ENCODE measurements at places on chromosomes 5 and 9. TPM values are rescaled to one million over a fixed set of nuclear protein-coding genes. Genes with fewer than 3 reads are reported as not detected.

- DNase-seq: peak; percentile 57
Measured at GRCh38 chr9:118305331-118305730, 601.1 kb downstream of the TLR4 start.

- DNase-seq: no peak
Measured at GRCh38 chr5:79318935-79319614, 83.1 kb downstream of the JMY start.

The NUP214 gene
- 26.2 TPM for total RNA-seq

DNA sequence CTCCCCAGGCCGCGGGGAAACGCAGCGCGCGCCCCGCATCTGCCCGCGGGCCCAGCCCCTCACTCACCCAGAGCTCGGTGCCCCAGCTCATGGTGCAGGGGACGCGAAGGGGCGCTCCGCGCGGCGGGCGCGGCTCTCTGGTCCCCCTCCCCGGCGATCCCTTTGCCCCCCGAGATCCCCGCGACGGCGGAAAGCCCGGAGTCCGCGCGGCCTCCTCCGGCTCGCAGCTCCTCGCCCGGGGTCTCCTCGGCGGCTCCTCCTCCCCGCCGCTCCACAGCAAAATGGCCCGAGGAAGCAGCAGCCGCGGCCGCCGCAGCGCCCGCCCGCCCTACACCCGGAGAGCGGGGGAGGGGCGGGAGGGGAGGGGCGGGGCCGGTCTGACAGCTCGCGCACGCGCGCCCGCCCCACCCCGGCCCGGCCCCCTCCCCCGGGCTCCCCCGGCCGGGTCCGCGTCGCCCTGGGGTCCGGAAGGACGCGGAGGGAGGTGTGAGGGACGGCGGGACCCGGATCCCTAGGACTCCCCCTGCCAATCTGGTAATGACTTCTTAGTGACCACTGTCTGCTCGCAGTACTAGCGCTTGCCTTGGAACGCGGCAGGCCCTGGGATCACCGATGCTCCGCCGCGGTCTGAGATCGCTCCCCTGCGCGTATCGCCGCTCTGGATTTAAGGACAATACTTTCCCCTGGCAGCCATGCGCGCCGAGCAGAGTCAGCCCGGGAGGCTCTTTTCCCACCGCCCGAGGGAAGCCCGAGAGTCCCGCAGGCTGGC lies at the start of gene FNBP1:
TSS of gene FNBP1 (minus strand) at position 305 of the 769 bp plus-strand sequence. CDS start at position 91, 214 bp downstream.
- peak; percentile 95 for DNase-seq

GRCh38 chr9:135887585-135888050 lies 19.7 kb downstream of the CAMSAP1 start:
- DNase-seq: no peak

GRCh38 chr5:14829396-14829795 lies 42.2 kb downstream of the ANKH start:
- DNase-seq: no peak

GRCh38 chr5:19497229-19497815 lies 490.7 kb downstream of the CDH18 start:
- no peak for DNase-seq

- peak; percentile 57 for DNase-seq
Measured at GRCh38 chr9:98890256-98890655, 53.5 kb upstream of the COL15A1 start.

The ARHGEF37 gene
- total RNA-seq: 4.6 TPM

The ABCA1 gene
- 19.1 TPM for total RNA-seq

DNA sequence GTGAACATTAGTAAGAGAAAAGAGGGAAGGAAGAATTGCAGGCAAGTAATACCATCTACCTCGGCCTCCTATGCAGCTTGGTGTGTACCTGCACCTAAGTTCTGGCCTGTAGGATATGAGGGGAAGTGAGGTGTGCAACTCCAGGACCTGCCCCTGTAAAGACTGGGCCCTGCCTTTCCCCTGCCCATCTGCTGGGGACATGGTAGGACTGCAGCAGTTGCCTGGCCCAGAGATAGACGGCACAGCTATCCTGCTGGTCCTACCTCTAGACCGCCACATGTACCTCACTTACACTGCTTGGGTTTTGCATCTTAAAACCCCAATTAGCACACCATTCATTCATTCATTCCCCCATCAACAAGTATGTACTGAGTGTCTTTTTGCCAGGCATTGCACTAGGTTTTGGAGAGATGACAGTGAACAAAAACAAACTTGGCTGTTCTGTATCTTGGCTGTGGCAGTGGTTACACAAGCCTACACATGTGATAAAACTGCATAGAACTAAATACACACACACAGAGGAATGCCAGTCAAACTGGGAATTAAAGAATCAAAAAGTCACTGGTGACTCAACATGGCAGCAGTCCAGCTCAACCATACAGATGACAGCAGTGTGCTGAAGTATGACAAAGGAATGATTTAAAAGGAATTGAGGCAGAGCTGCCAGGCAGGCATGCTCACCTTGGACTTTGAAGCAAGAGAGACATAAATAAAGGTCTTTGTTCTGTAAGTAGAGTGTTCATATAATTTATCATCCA lies 23.3 kb upstream of the MGAT1 start:
- DNase-seq: no peak

DNA sequence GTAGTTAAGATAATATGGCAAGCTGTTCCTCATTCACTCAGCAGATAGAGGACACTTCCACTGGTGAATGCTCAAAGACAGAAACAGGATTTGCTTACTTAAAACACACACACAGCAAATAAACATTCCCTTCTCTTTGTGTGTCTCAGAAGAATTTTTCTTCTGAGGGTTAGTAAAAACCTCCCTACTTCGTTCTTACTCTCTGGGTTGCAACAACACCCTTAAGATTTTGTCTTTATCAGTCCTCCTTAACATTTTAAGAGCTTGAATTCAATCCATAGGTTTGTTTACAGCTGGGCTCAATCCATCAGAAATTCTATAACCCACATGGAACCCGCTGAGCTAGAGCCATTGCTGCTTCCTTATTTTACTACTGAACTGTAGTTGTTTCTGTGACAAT lies 237.4 kb upstream of the PIK3R1 start:
- no peak for DNase-seq

- DNase-seq: no peak
Measured at GRCh38 chr9:92208693-92209524, 84.6 kb downstream of the IARS1 start.

- DNase-seq: peak; percentile 51
Measured at GRCh38 chr9:130433168-130433946, 11.4 kb upstream of the ASS1 start.

GRCh38 chr5:53126521-53126920 lies 17.0 kb upstream of the MOCS2 start:
- no peak for DNase-seq

DNA sequence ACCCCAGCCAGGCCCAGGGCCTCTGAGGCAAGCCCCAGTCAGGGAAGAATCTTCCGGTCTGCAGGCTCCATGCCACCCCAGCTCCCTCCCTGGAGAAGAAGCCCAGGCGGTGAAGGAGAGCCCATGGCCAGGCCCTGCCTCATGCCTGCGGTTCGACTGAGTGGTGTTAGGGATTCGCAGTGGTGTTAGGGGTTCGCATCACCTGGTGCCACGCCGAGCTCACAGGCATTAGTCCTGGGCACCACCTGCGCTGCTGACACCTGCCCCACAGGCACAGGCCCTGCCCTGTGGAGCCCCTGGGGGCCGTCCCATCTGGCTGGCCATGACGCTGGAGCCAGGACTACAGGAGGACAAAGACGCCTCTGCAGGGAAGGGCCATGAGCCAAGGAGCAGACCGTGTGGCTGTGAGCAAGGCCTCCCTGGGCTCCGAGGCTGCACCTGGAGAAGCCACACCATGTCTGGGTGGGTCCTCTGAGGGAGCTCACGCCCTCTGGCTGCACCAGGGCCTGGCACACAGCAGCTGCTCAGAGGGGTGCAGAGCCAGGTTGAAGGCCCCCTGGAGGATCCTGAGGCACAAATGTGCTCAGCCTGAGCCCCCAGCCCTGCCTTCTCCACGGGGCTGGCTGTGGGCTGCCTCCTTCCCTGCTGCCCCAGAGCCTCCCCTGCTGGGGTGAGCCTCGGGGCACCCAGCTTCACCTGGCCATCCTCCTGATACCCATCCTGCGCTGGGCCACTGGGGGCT lies 27.6 kb upstream of the RNF130 start:
- peak; percentile 42 for DNase-seq

- no peak for DNase-seq
Measured at GRCh38 chr5:136246122-136246521, 53.2 kb upstream of the SMIM32 start.

DNA sequence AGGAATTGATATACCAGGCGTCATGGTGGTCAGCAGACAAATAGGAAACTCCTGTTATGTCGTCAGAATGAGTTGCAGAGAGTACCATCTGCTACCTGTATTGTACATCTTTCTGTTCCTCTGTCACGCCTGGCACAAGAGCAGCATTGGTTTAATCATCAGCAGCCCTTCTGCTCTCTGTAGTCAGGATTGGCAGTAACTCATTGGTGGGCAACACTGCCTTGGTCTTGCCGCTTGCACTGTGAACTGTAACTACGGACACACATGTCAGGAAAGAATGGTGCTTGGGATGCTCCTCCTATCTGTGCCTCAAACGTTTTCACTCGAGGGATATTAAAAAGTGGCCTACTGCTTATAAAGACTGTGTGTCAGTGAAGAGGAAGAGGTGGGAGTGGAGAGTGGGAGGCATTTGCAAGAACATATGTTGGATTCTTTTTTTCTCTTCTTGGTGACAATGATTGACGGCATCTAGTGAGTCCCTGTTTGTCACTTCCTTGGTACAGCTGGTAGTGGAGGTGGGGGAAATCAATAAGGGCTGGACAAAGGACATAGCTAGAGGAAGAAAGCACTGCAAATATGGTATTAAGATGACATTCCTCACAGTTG lies 76.6 kb downstream of the F2RL2 start:
- no peak for DNase-seq

The ERGIC1 gene
- total RNA-seq: 59.2 TPM

The IRX4 gene
- 0.27 TPM for total RNA-seq

DNA sequence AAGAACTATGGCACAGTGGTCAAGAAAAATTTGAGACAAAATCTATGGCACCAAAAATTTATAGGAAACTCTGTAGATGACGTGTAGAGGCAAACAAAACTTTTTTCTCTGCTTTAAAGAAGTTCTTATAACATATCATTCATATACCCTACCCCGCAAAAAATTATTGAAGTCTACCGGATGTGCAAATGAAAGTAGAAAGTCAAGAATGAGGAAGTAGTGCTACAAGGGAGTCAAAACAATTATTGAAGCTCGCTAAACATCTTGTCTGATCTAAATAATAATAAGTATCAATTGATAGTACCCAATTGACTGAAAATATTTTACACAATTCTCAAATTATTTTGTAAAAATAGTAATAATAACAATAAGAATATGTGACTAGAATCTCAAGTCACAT lies 398.5 kb downstream of the TAF11L14 start:
- DNase-seq: no peak

GRCh38 chr9:129382281-129383018 lies 204.4 kb upstream of the IER5L start:
- peak; percentile 16 for DNase-seq

- DNase-seq: no peak
Measured at GRCh38 chr5:132058646-132059042, 1.8 kb upstream of the IL3 start.

DNA sequence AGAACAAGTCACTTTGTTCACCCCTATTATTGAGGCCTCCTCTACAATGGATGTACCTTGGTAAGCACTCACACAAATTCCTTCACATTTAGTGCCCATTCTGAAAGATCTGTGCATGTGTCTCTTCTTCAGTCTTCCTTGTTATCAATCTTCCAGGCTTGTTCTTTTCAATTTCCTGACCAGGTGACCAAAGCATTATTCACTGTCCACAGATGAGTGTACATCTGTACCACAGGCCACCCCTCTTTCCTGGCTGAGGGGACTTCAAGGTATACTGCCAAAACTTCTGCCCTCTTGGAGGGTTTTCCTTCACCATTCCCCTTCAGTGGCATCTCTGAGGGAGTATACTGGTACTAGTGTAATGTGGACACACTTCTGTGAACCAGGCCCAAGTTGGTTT lies 25.5 kb upstream of the STOM start:
- no peak for DNase-seq

DNA sequence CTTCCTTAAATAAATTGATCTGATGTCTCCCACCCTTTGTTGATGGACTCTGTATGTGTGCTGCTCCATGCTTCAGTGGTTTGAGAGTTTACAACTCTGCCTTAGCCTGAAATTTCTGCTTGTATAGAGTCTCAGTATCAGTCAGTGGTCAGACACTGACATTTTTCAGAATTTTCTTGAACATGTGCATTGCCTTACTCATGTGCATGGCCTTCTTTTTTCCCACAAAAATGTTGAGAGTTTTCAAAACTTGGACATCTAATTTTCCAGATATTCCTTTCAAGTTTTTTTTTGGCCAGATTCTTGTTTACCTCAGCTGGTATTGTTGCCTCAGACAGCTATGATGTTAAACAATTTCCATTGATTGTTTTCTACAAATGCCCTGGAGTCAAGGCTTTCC lies 427.1 kb upstream of the CHD1 start:
- DNase-seq: no peak

DNA sequence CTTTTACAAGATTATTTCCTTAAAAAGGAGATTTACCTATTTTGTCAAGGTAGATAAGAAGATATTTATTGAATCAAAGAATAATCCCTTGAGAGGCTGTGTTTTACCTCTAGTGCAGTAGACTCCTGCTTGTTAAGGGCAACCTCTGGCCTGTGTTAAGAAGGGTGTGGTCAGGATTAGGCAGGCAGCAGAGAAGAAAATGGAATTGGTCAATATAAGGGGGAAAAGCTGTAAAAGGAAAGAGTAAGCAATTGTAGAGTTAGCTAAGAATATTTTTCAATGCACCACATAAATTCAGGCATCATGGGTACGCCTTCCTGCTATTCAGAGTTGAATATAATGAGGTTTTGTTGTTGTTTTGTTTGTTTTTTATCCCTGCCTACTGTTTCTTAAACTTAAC lies 6.2 kb downstream of the CCDC125 start:
- DNase-seq: no peak

The FOXI1 gene
- total RNA-seq: not detected

- no peak for DNase-seq
Measured at GRCh38 chr5:106875591-106876297, 795.0 kb downstream of the EFNA5 start.

DNA sequence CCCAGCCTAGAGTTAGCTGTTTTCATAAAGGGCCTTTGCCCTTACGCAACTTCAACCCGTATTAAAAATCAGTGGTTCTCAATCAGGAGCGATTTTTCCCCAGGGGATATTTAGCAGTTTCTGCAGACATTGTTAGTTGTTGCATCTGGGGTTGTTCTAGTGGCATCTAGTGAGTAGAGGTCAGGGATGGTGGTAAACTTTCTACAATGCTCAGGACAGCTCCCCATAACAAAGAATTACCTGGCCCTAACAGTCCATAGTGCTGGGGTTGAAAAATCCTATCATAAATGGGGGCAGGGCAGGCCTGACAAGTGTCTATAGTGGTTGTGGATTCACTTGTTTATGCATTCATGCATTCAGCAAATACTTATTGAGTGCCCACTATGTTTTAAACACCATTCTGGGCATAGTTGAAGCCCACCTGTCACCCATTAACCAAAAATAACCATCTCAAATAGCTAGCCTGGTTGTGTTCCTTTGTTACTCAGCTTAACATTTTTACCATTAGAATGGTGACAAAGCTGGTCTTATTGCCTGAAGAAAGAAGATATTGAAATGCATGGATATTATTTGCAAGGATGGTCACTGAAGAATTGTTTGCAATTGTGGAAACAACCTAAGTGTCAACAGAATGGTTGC lies 15.9 kb upstream of the FGF1 start:
- no peak for DNase-seq

GRCh38 chr5:68305223-68305870 lies 89.8 kb downstream of the PIK3R1 start:
- no peak for DNase-seq

The PHF24 gene
- total RNA-seq: 12.0 TPM

The SETD9 gene
- total RNA-seq: 4.4 TPM

- peak; percentile 60 for DNase-seq
Measured at GRCh38 chr5:115428676-115429075, 115.9 kb downstream of the FEM1C start.

The NUTM2F gene
- not detected for total RNA-seq

GRCh38 chr9:124267271-124267807 lies 9.6 kb downstream of the NEK6 start:
- no peak for DNase-seq

All from cerebellum (tissue), 4 donors.